ENCODE measurements at places on chromosomes 7 and 10. TPM values are rescaled to one million over a fixed set of nuclear protein-coding genes. Genes with fewer than 3 reads are reported as not detected.

CASTOR2 gene
- total RNA-seq, result 3.0 TPM

RHOBTB1 gene
- total RNA-seq, result 0.05 TPM

CPVL gene
- total RNA-seq, result 2.1 TPM

DNA sequence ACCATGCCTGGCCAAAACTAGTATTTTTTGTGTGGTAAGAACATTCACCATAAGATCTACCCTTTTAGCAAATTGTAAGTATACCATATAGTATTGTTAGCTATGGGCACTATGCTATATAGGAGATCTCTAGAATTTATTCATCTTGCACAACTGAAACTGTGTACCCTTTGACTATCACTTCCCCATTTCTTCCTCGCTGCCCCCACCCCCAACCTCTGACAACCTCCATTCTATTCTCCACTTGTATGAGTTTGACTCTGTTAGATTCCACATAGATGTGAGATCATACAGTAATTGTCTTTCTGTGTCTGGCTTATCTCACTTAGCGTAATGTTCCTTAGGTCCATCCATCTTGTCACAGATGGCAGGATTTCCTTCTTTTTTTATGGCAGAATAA, 3.6 kb downstream of the CASP7 start:
- no peak for DNase-seq

DNA sequence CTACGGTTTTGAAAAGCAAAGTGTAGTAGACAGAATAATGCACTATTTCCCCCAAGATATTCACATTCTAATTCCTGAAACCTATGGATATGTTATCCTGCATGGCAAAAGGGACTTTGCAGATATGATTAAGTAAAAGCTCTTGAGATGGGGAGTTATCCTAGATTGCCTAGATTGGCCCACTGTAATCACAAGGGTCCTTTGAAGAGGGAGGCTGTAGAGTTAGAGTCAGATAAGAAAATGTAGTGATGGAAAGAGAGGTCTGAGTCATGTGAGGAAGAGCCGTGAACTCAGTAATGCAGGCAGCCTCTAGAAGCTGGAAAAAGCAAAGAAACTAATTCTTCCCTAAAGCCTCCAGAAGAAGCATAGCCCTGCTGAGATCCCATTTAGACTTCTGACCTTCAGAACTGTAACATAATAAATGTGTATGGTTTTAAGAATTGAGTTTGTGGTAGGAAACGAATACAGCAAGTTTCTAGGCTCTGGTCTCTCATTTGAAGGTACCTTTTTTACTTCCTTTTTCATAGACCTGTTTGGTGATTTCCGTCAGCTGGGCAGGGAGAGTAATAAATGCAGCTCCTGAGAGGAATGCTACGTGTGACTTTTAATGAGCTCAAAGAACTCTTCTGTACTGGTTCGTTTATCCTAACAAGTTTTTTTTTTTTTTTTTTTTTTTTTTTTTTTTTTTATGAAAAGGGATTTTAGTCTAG, 41.9 kb upstream of the NXPH1 start:
- no peak for DNase-seq

DNA sequence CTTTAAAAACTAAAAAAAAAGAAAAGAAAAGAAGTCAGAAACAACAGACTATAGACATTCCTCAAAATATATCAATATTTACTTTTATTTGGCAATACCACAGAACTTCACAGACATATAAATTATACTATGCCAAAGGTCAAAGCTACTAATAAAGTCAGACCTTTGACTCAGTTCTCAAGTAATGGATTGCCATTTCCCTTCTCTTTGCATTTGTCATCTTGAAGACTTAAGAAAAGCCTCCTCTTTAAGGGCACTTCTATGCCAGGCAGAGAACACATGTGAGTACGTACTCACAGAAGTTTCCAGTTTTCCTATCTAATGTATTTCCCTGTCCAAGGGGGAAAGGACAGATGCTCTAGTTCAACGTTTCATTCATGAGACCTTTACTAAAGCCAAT, 37.6 kb downstream of the TNPO3 start:
- DNase-seq, result no peak

CRHR2 gene
- not detected for total RNA-seq

DNA sequence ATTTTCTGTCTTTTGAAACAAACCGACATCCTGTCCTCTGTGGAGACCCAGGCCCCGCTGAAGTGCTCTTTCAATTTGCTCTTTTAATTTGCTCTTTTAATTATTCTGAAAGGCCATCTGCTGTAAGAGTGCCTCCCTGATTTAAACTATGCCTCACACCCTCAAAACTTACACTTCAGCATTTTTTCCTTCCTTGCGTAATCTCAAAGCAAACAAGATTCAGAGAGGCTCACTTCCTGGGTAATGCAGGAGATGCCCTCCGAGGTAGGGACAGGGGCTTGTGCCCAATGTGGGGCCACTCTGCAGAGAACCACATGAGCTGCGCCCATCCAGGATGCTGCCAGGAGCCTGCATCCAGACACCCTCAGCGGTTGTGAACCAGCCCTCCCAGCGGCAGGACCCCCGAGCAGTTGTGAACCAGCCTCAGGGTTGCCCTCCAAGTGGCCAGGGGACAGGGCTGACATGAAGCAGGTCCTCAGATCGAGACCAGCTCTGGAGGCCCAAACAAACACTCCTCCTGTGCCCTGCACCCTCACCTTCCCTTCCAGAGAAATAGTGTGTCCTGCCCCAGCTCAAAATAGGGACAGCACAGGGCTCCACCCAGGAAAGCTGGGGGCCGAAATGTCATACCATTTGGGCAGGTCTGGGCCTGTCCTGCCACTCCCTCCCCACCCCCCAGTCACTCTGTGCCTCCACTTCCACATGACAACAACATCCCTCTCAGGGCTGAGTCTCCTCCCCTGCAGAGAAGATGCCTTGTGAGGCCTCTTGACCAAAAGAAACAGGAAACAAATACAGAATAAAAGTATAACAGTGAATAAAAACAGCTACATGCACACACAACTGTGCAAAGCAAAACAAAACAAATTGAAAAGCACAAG, 190.4 kb downstream of the PTPRN2 start:
- DNase-seq, result no peak

SH2B2 gene
- total RNA-seq, result 2.3 TPM

- no peak for DNase-seq
Observed at GRCh38 chr10:46542567-46543465, 13.6 kb downstream of the GPRIN2 start.

DNA sequence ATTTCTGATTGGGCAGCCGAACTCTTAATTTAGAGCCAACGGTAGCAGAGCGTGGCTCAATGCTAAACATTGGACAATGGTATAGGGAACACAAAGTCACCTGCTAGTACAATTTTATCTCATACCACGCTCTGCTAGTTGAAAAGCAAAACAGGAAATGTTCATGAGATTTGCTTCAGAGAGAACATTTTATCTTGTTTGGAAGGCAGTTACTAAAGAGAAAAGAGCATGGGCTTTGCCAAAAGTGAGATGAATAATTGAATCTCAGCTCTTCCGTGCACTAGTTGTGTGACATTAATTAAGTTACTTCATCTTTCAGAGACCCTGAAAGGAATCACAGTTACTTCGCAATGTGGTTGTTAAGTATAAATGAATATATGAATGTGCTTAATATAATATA, 161.5 kb upstream of the FAM13C start:
- no peak for DNase-seq

DNA sequence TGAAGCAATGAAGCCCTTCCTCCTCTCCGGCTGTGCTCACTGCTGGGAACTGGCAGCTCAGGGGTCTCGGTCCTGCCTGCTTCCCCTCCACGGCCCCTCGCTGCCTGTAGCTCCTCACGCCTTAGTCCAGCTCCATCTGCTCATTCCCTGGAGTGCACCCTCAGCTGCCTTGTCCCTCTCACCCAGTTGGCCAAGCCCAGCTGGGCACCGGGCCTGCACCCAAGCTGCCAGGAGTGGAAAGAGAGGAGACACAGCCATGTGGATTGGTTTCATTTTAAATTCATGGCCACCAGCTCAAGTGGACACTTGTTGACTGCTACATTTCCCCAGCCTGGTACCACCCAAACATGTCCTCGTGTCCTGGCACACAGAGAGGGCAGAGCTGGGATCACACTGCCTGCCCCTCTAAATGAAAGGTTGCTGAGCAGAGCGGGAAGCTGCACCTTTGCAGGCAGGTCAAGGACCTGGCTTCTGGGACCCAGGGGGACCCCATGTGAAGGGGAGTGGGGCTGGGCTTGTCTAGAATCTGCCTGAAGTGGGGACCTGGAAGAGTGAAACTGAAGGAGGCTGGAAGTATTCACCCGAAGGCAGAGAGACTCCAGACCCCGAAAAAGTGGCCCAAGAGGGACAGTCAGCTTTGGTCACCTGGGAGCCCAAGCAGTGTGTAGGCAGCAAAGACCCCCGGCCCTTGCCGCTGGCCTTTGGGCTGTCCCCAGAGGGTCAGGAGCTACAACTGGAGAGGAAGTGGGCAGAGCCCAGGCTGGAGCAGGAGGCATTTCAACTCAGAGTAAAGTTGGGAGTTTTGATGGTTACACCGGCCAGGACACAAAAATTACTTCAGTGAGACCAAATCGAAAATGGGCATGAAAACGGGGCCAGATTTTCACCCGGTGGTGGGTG, 15.0 kb upstream of the BNIP3 start:
- DNase-seq, result no peak

All from activated CD4-positive, alpha-beta memory T cell treated with anti-CD3 and anti-CD28 coated beads, Interleukin-2, amount 10 ng/mL, durations not matched to agents 7 days and 5 days (primary cell).